ENCODE measurements at places on chromosomes 4 and X.

GRCh38 chr4:184907216-184907615 lies 81.4 kb upstream of the ACSL1 start:
- peak; percentile 45 for DNase-seq

DNA sequence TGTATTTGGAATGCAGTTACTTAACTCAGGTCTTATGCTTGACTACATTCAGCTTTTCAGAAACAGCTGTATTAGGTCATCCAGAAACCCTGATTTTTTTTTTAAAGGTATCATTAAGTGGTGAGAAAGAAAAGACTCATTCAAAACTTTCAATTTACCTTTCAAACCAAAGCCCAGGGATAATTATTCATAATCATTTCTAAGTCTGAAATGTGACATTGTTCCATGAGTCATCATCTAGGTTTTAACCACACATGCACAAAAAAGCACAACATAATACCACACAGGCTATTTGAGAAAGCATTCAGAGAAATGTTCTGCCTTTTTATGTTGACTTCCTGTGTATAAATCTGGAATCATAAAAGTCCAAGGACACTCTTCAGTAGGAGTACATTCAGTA lies 288.2 kb downstream of the IL1RAPL2 start:
- no peak for DNase-seq

DNA sequence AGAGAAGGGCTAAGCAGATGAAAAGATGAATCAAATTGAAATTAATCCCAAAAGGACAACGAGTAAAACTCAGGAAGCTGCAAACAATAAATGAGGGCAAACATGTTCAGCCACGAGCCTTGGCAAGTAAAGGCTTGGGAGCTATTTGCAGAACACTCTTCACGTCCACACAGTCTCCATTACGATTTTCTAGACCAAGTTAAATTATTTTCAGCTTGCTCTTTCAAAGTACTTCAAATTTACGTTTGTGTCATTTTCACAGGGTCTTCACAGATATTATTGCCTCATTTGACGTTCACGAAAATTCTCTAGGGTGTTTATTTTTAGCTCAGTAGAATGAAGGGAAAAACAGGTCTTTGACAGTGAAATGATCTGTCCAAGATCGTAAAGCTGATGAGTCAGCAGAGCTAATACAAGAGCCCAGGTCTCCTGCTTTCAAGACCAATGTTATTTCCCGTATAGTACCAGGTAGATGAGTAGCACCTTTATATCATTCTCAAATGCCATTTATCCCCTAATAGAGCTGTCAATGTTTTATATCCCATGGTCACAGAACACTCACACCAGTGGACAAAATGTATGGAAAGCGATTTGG lies 20.9 kb downstream of the KLB start:
- peak; percentile 24 for DNase-seq

- peak; percentile 27 for DNase-seq
Measured at GRCh38 chr4:37928426-37929416, 31.5 kb upstream of the PTTG2 start.

DNA sequence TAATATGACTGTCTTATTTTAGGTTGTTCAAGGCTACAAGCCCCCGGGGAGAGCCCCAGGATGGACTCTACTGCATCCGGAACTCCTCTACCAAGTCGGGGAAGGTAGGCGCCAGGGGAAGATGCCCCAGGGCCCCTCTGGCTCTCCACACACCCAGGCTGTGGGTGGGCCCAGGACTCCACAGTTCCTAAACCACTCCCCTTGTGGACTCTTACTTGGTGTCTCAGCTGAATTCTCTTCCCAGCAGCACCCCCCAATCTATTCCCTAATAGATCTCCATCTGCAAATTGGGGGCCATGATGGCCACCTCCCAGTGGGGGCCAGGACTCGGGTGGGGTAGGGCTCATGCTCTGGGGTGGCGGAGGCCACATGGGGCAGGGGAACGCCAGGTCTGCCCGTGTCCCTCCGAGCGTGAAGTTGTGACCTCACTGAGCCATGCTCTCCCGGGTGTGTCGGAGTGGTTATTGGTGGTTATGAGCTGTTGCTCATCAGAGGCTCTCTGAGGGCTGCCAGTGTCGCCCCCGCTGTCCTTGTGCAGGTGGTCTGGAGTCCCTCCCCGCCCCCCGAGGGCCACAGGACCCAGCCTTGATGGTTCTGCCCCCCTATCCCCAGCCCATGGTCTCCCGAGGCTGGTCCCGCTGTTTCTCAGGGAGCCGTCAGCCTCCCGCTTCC lies 11.2 kb upstream of the ADD1 start:
- no peak for DNase-seq

DNA sequence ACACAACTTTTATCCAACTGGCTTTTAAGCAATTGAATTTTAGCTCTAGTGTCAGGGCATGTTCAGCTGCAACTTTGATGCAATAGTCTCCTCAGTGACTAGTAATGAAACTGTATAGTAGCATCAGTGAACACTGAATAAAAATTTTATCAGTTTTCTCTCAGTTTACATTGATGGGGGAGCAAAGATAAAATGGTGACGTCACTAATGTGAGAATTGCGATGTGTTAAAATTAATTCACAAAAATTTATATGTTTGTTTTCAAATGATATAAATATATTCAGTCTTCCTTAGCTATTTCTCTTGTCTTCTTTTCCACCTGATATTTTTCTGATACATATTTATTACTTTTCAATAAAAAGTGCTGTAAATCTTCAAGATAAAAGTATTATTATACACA lies 508.8 kb upstream of the AGA start:
- DNase-seq = no peak

- DNase-seq = no peak
Measured at GRCh38 chr4:141957416-141957815, 321.0 kb downstream of the IL15 start.

GRCh38 chr4:6771229-6771671 lies 11.3 kb upstream of the KIAA0232 start:
- DNase-seq = no peak

DNA sequence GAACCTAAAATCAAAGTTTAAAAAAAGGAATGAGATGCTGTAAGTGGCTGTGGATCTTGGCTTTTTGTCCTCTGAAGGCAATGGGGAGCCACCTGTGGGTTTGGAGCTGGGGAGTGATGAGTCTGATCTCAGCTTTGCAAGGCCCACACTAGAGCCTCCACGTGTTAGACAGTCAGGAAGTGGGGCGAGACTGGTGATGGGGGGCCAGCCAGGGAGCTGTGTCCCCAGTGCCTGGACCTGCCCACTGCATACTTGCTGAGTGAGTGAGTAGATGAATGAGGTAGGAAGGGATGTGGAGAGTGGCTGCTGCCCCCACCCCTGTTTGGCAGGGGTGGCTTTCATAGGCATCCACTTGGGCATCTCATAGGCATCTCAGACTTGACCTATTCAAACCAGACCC lies 84.0 kb downstream of the NHSL2 start:
- no peak for DNase-seq

GRCh38 chrX:6074532-6074931 lies 154.1 kb downstream of the NLGN4X start:
- no peak for DNase-seq

- DNase-seq = peak; percentile 89
Measured at GRCh38 chr4:145234091-145234706, 53.8 kb upstream of the OTUD4 start.

- no peak for DNase-seq
Measured at GRCh38 chr4:81804849-81805248, 333.1 kb upstream of the RASGEF1B start.

GRCh38 chr4:116598155-116598979 lies 487.0 kb downstream of the TRAM1L1 start:
- no peak for DNase-seq

DNA sequence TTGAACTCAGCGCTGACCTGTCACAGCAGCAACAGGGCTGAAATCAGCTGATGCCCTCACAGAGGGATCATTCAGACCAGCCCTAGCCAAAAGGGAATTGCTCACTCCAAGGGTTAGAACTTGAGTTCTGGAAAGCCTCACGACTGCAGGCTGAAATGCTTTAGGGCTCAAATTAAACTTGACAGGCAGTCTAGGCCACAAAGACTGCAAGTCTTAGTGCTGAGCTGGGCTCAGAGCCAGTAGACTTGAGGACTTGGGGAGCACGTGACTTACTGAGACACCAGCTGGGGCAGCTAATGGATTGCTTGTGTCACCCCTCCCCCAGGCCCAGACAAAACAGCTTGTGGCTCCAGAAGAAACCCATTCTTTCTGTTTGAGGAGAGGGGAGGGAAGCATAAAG lies 119.0 kb upstream of the SLC6A14 start:
- peak; percentile 41 for DNase-seq

DNA sequence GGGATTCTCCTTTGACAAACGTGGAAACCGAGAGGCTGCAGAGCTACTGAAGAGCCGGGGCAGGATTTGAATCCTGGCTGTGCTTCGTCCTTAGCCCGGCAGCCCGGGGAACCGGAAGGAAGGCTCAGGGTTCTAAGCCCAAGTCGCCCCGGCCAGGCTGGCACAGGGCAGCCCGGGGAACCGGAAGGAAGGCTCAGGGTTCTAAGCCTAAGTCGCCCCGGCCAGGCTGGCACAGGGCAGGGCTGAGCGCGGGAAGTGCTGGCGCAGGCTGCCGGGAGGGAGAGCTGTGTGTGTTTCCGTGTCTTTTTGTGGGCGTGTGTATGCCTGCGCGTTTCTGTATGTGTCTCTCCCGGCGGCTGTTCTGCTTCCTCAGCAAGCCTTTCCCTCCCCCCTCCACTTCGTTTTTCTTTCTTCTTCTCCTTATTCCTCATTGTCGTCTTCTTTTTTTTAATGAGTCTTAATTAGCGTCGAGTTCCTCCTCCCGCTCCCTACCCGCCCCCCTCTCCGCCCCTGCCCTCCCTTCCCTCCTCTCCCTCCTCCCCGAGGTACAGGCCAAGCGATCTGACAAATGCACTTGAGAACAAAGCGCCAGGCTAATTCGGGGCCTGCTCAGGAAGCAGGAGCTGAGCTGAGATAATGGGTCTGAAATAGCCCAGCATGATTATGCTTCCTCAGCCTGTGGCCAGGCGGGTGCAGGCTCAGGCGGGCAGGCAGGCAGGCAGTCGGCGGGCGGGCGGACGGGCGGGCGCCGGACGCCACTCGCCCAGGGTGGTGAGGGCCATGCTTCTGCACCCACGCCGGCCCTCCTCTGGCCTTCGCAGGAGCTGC lies 65.9 kb downstream of the EFNB1 start:
- peak; percentile 36 for DNase-seq

- no peak for DNase-seq
Measured at GRCh38 chr4:91325495-91325894, 978.3 kb upstream of the GRID2 start.

DNA sequence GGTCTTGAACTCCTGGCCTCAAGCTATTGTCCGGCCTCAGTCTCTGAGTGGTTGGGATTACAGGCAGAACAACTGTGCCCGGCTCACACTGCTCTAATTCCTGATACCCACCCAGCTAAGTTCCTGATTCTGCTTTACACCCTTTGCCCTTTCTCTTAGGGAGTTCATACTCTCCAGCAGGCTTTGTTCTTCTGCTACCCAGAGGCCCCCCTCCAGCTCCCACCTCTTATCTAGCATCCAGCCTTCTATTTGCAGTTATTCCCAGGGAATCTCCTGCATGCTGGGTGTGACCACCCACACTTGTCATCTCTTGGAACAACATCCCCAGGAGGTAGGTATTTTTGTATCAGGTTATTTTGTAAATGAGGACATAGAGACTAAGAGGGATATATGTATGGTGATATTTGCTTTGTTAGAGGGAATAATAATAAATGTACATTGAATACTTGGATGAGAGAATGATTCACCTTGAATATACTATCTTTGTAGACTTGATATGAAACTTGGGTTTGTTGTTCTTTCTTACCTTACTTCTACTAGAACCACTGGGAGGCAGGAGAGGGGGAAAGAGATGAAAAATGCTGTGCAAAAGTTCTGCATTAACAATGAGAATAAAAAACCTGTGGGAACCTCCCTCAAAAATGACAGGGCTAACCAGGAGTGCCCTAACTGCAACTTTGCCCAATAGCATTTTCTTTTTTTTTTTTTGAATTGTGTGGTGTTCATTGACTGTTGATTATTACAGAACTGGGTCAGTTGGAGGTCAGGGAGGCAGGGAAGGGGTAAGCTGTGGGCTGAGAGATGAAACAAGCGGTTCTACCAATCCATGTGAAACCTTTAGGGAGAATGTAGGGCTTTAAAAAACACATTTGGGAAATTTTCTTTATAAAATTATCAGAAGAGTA lies 157.4 kb downstream of the SPRY1 start:
- DNase-seq = peak; percentile 27

DNA sequence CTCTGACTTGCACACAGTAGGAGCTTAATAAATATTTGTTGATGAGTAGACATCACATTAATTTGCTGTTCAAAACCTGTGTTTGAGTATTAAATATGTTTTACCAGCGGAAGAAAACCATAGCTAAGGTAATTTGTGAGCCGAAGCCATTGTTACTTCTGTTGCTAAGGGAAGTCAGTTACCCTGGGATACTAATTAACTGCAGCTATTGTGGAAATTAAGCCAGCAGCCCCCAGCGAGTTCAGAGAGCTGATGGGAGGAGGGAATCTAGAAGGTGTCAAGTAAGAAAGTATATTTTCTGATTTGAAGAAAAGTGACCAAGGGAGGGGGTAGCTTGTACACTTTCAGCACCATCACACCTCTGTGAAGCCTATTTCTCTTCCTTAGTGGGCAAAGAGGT lies 76.7 kb upstream of the IGSF1 start:
- DNase-seq = no peak

DNA sequence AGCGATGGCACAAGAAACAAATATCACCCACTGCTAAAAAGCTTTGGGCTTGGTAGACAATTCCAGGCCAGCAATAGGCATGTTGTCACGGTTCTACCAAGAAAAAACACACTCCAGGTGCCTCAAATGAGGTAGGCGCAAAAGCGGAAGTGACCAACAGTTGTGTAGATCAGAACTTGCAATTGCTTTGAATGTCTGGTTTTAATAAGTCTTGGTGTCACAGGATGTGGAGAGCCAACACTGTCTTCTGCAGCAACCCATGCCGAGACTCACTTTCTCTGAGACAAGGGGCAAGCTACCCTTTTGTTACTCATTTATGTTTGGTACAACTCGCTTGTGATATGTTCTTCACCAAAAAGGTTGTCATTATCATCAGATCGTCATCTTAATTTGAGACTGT lies 188.8 kb downstream of the HS6ST2 start:
- no peak for DNase-seq

GRCh38 chr4:65399084-65399483 lies 271.2 kb downstream of the EPHA5 start:
- no peak for DNase-seq

- no peak for DNase-seq
Measured at GRCh38 chr4:175614890-175615289, 197.2 kb downstream of the GPM6A start.

- DNase-seq = no peak
Measured at GRCh38 chrX:57822398-57822797, 87.9 kb downstream of the ZXDA start.

DNA sequence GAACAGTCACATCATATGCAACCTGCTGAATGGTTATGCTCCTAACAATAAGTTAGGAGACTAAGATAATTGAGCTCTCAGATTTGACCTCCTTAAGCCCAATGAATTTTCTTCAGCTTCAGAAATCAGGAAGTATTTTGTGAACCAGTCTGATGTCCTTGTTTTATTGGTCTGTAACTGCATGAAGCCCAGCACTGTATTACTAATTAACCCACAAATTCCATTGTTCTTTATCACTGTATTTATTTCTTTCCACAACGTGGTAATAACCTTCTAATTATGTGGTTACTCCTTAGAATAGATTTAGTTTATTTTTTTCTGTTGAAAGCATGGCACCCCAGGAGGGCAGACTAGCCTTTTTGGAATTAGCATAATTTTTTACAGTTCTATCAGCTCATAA lies 3.9 kb upstream of the MFAP3L start:
- no peak for DNase-seq

- no peak for DNase-seq
Measured at GRCh38 chrX:125709532-125709931, 389.9 kb downstream of the TEX13C start.

GRCh38 chrX:118839334-118839958 lies 15.8 kb downstream of the ZCCHC12 start:
- peak; percentile 36 for DNase-seq

- DNase-seq = no peak
Measured at GRCh38 chr4:136476753-136477152, 1055.5 kb downstream of the PCDH18 start.
